ENCODE measurements at places on chromosomes 12 and 14.

DNA sequence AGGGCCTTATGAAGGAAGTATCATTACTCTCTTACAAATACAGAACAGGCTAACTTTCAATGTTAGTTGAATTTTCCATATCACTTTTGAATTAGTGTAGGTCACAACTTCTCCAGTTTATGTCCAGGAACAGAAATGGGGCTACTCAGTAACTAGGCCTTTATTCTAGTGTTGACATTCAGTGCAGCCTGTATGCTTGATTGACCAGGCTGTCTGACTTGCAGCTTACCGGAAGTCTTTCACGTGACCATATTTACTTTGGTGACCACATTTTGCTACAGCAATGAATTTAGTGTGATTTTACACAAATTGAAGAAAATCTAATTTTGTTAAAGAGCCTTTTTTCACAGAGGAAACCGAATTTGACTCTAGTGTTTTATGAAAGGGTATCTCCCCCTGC is 12.4 kb downstream of the MTERF2 start:
- DNase-seq: no peak

- DNase-seq: no peak
These were observed 10.0 kb downstream of the WNT1 start for GRCh38 chr12:48988030-48988649.

- no peak for DNase-seq
These were observed 26.2 kb upstream of the MANSC4 start for GRCh38 chr12:27806259-27806658.

- DNase-seq: no peak
These were observed 314.6 kb downstream of the BCL11B start for GRCh38 chr14:98957211-98958047.

- no peak for DNase-seq
These were observed 252.8 kb downstream of the AEBP2 start for GRCh38 chr12:19692091-19692490.

DNA sequence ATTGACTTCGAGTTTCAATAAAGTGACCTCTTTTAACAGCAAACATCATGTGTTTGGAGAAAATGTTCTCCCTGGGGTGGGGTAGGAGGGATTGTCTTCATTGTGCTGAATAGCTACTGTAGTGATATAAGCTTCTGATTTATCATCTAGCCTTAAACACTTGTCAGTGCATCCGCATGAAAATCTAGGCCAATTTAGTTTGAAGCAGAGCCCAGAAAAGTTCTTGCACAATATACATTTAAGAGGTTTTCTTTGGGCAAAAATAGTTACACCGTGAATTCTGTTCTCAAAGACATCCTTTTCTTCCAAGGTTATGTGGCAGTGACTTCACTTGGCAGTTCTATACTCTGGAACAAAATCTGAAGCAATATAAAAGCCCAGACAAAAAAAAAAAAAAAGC is 136.0 kb upstream of the IFNG-AS1 start:
- DNase-seq: no peak

- no peak for DNase-seq
These were observed 3.4 kb upstream of the GLIPR1 start for GRCh38 chr12:75477137-75477536.

GRCh38 chr12:121240484-121241101 is 30.7 kb downstream of the P2RX4 start:
- DNase-seq: no peak

DNA sequence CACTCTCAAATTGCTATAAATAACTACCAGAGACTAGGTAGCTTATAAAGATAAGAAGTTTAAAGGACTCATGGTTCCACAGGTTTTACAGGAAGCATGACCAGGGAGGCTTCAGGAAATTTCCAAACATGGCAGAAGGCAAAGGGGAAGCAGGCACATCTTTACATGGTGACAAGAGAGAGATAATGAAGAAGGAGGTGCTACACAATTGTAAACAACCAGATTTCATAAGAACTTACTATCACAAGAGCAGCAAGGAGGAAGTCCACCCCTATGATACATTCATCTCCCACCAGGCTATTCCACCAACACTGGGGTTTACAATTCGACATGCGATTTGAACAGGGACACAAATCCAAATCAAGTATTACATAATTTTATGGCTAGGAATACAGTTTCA is 257.7 kb downstream of the BTG1 start:
- no peak for DNase-seq

Data from NCI-H1694 (cell line).